ENCODE measurements at places on chromosomes 6 and 20.

DNA sequence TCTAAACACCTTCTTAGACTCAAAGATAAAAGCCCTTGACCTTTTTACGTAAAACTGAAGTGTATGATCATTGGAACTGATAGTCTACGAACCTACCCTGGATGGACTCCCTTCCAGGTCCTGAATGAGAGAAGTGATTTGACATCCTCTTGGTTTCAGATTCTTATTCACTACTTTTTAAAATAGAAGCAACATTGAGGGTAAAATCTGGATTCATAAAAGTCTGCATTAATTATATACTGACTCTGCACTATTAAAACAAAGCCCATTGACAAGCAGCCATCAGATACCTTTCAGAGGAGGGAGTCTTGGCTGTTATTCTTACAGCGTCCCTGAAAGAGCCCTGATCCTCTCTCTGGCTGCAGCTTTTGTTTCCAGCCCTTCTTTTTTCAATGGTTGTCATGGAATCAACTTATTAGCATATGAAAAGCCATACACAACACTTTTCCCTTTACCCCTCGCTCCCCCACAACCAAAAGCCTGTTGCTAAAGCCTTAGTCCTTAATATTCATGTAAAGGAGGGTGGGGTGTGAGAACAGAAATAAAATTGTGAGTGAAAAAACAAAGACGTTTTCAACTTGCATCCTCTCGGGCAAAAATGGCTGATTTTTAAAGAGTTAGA is 270.0 kb upstream of the MARCKS start:
- peak; percentile 90 for DNase-seq
- H3K4me3 ChIP-seq: peak overlapping the region; percentile 44
- no peaks in the 10 kb centered on the region for H3K27me3 ChIP-seq

- H3K4me1 ChIP-seq: no peaks in the 10 kb centered on the region
Measured at GRCh38 chr20:38426006-38426897, 8.9 kb downstream of the SNHG17 start.

DNA sequence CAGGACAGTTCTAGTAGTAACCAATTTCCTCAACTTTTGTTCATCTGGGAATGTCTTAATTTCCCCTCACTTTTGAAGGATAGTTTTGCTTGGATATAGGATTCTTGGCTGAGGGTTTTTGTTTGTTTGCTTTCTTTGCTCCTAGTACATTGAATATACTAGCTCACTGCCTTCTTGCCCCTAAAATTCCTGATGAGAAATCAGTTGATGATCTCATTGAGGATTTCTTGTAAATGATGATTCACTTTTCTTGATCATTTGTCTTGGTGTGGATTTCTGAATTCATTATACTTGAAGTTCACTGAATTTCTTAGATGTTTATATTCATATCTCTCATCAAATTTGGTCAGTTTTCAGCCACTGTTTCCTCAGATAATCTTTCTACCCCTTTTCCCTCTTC is 49.1 kb upstream of the PRDM1 start:
- DNase-seq: no peak
- H3K4me3 ChIP-seq: no peak overlapping the region
- no peaks in the 10 kb centered on the region for H3K4me1 ChIP-seq
- no peak overlapping the region for H3K27ac ChIP-seq

- no peaks in the 10 kb centered on the region for H3K4me1 ChIP-seq
- H3K36me3 ChIP-seq: no peaks in the 10 kb centered on the region
- DNase-seq: peak; percentile 51
- no peak overlapping the region for H3K27ac ChIP-seq
- H3K4me3 ChIP-seq: peak overlapping the region; percentile 72
Measured at GRCh38 chr6:27617046-27617687, 144.3 kb upstream of the ZNF184 start.

DNA sequence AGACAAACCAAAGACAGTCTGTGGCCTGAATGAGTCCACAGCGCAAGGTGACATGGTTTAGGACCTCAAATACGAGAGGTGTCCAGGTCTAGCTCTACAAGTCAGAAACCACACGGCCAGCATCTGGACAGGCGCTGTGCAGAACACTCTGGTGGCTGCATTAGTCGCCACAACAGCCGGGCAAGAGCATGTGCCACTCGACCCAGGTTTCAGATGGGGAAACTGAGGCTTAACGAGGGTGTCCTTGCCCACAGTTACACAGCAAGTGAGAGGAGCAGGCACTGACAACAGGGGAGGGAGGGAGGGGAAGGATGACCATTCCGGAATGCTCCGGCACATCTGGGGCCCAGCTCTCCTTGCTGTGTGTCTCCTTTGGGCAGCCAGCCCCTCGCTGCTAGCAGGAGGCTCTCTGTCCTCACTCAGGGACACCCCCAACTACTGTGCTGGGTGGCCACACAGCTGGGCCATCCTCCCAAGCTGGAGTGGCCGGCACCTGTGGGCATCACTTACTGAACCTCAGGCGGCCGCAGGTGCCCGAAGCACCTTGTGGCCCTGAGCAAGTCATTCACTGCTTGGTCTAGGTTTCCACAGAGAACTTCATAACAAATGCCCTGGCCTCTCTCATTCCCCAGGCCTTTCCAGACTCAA is 6.6 kb downstream of the DLL1 start:
- no peak overlapping the region for H3K4me3 ChIP-seq
- H3K27me3 ChIP-seq: peaks cover 64% of the 10 kb centered on the region
- DNase-seq: no peak
- H3K4me1 ChIP-seq: peaks cover 32% of the 10 kb centered on the region

DNA sequence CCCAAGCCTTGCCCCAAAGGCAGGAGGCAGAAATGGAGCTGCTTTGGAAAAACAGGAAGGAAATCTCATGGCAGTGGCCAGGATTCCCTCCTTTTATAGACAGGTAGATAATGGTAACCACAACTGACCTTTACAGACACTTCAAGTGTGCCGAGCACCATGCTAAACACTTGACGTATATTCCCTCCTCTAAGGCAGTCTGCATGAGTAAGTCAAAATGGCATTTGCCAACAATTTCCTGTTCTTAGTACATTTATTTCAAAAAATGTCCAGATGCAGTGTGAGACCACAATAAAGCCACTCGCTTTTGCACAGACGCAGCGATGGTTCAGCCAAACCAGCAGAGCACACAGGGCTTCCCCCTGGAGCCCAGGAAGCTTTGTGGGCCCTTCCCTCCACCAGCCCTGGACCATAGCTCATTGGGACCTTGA is 16.5 kb upstream of the GPR6 start:
- H3K4me3 ChIP-seq: no peak overlapping the region
- H3K4me1 ChIP-seq: no peaks in the 10 kb centered on the region
- peaks cover 29% of the 10 kb centered on the region for H3K27me3 ChIP-seq
- no peak overlapping the region for H3K27ac ChIP-seq

- H3K36me3 ChIP-seq: peaks cover 20% of the 10 kb centered on the region
- H3K4me1 ChIP-seq: no peaks in the 10 kb centered on the region
- no peaks in the 10 kb centered on the region for H3K27me3 ChIP-seq
- no peak for DNase-seq
- no peak overlapping the region for H3K4me3 ChIP-seq
Measured at GRCh38 chr6:8085053-8085511, 17.3 kb downstream of the EEF1E1 start.

DNA sequence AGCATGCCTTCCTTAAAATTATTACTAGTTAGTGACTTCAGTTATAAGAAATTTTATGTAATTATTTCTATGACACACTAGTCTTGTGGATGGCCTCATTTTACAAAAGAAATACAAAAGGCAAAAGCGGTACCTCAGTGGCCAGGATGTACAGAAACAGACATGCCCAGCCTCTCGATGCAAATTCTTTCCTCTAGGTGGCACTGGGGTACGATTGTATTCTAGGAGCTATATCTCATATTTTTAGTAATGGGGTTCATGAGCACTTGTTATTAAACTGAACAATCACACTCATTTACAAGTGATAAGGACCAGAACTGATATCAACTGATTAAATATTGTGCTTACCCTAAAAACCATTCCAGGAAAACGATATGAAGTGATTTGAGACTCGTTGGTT is 59.8 kb downstream of the SOD2 start:
- H3K36me3 ChIP-seq: no peaks in the 10 kb centered on the region
- no peaks in the 10 kb centered on the region for H3K27me3 ChIP-seq
- H3K4me3 ChIP-seq: no peak overlapping the region
- no peaks in the 10 kb centered on the region for H3K4me1 ChIP-seq
- H3K27ac ChIP-seq: no peak overlapping the region
